ENCODE measurements at places on chromosomes 1 and 21.

- DNase-seq: no peak
Observed at GRCh38 chr1:65820983-65821382, 28.3 kb downstream of the PDE4B start.

GRCh38 chr1:167627865-167628641 is 2.0 kb upstream of the RCSD1 start:
- peak; percentile 89 for DNase-seq

DNA sequence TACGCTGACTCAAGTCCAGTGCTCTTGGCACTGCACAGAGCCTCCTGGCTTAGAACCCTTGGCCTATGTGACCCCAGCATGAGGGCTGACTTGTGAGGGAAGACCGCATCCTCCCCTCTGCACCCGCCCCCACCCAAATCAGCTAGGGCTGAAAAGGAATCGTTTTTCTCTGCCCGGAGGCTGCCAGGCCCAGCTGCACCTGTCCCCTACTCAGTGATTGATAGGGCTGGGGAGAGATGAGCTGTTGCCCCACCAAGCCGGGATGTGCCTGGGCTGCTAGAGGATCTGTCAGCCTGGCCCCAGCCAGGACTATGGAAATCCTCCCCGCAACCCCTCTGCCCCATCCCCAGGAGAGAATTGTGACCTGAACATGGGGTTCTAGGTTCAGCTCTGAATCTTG is 20.6 kb downstream of the MYOG start:
- DNase-seq: no peak

GRCh38 chr1:1197551-1198422 is 8.6 kb downstream of the TNFRSF18 start:
- DNase-seq: no peak

DNA sequence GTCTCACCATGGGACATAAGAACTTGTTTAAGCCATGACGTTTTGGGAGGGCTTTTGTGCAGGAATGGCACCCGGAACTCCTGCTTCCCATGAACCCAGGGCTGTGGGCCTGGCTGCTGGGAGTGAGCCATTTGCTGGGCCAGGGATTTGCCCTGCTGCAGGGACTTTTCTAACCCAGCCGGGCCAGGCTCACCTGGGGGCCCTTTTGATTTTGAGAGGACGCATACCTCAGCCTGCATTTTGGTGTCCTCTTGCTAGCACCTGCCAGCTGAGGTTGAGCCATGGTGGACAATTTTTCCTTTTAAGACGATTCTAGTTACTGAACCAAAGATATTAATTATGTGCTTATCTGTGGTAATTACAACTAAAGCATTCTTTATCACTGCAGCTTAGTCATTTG is 28.9 kb downstream of the GALNT2 start:
- DNase-seq: no peak

DNA sequence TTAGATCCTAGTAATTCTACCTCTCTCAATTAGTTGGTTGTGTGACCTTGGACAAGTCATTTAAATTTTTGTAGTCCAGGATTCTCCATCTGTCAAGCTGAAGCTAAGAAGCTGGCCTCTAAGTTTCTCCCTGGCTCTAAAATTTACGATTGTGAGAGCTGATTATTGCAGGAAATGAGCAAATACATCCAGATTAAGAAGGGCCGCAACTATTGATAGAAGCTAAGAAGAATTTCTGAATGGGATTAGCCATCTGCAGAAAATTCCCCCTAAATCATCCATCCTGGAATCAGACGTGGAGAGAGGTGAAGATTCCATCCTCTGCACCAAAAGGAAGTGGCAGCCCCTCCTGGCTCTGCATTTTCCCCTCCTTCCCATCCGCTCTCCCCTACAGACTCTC is 55.0 kb downstream of the HIVEP3 start:
- no peak for DNase-seq

DNA sequence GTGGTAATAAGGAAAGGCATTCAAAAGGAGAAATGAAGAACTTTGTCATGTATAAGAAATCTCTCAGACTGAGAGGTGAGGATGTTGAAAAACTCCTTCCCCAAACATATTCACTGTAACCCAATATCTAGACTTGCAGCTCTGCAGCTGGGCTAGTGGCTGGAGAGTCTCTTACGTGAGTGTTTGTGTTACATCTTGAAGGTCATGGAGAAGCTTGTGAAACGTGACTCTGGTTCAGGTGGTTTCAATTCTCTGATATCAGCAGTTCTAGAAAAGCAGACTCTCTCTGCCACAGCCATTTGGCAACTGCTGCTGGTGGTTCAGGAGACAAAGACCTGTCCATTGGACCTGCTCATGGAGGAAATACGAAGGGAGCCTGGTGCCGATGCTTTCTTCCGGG is 55.0 kb upstream of the EPHA8 start:
- DNase-seq: no peak

DNA sequence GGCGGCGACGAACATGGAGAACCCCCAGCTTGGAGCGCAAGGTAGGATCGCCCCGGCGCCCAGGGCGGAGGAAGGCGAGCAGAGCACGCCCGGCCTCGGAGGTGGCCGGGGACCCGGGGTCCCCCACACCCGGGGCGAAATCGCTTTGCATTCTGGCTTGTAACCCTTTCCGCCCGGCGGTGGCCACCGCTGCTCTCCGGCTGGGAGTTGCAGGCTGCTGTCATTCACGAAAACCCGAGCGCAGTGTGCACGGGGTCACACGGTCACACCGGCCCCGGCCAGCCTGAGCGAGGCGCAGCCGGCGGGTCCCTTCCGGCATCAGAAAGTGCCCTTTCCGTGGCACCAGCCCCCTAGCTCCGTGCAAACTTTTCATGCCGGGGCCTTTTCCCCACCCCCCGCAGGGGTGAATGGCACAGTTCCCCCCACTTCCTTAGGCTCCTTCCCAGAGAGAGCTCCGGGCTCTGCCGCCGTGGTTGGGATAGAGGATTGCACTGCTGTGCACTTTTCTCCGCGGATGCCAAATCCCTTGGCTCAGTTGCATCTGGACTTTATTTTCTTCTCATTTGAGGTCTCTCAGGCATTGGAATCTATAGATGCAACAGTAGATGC is 802 bp downstream of the KAZN start:
- DNase-seq: no peak

DNA sequence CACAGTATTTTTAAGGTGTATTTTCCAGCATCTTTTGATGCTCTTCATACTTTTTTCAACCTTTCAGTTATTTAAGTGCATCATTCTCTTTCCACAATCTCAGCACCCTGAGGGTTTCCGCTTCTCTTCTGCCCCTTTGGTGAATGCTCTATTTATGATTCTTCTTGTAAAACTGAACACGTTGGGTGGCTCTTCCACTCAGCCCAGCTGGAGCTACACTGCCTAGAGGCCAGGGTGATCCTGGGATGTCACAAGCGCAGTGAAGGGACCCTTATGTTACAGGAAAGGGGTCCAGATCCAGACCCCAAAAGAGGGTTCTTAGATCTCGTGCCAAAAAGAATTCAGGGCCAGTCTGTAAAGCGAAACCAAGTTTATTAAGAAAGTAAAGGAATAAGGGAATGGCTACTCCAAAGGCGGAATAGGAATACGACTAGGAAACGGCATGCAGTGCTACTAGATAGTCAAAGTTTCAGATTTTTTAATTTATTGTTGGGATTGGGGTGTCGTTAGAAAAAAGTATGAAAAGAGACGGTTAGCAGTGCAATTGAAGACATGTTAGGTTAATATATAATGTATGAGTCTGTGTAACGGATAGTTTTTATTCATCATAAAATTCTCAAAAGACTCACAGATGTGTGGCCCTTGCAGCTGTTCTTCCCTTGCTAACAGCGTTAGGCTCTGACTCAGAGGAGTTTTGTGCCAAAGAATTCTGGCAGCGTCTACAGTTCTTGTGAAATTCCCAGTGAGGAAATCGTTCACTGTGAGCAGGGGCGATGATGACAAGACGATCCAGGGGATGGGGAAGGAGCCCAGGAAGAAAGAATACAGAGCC is 14.4 kb upstream of the ERVH48-1 start:
- no peak for DNase-seq

DNA sequence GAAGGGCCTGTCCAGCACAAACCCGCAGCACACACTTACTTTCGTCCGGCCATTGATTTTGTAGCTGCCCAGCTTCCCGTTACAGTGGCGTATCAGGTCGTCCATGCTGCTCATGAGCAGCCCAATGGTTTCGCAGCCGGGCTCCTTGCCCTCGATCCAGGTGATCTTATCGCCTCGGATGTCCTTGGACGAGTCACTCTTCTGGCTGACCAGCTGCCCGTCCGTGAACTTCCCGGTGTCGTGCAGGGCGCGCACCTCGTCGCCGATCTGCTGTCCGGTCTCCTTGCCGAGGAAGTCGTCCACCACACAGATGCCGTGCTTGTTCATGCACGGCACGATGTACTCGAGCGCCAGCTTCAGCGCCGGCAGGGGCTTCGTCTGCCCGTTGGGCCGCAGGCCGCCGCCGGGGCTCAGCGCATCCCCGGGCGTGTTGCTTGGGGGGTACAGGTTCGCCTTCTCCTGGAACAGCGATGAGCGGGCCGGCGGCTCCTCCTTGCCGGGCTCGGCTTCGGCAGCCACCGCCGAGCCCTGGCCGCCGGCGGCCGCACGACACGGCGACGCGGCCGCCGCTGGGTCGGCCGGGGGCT is 1.0 kb downstream of the EGLN1 start:
- DNase-seq: no peak

DNA sequence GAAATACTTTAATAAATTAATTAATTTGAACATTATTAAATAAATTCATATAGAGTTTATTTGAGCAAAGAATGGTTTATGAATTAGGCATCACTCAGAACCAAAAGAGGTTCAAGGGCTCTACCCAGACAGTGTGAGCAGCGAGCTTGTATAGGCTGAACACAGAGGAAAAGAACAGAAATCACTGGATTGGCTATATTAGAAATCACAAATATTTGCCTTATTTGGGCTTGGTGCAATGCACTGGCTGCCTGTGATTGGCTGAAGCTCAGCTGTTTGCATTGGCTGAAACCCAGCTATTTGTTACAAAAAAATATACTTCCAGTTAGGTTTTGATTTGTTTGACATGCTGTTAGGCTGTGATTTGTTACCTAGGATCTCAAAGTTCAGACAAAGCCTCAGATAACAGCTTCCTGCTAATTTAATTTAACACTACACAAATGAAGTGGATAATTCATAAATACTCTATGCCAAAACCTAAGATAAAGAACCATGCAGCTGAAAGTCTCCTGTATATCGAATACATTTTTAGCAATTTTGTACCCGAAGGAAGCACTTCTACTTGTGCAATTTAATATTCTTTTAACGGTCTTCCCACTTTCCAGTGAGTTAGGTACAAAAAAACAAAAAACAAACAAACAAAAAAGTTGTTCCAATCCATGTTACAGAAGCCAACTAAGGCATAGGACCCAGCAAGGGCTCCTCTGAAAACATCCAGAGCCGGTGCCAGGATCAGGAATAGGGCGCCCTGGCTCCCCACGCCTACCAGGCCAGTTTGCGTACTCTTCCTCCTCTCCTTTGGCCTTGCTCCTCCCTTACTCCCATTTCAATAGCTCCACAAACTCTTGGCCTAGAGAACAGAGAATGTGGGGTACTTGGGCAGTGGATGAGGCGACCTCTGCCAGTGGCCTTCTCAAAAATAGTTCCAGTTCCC is 179.1 kb downstream of the DUSP10 start:
- no peak for DNase-seq

DNA sequence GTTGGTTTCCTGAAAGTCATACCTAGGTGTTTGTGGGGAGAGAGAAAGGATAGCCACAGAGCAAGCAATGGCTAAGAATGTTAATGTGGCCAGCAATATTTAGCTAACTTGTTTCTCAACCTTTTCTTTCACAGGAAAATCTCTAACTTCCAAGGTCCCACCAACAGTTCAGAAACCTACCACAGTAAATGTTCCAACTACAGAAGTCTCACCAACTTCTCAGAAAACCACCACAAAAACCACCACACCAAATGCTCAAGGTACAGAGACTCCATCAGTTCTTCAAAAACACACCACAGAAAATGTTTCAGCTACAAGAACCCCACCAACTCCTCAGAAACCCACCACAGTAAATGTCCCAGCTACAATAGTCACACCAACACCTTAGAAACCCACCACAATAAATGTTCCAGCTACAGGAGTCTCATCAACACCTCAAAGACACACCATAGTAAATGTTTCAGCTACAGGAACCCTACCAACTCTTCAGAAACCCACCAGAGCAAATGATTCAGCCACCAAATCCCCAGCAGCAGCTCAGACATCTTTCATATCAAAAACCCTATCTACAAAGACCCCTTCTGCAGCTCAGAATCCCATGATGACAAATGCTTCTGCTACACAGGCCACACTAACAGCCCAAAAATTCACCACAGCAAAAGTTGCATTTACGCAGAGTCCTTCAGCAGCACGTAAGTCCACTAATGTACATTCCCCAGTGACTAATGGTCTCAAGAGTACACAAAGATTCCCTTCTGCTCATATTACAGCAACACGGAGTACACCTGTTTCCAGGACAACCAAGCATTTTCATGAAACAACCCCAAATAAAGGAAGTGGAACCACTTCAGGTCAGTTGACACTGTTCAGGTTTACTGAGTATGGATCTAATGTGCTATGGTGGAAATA is 15.3 kb downstream of the CD55 start:
- DNase-seq: peak; percentile 72

DNA sequence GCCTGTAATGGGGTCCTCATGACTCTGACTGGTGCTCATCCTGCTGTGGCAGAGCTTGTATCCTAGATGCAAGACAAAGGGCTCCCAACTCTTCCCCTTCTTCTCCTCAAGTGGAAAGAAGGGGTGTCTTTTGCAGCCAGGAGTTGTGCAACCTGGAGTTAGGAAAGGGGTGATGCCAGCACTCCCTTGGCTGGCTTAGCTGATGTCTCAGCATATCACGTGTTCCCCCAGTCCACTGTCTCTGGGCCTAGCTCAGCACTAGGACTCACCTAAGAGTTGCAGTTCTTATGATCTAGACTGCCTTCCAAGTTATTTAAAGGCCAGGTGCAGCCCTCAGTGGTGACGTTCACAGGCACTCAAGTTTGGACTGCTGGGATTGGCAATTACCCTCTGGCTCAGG is 146.2 kb upstream of the GORAB start:
- DNase-seq: no peak

DNA sequence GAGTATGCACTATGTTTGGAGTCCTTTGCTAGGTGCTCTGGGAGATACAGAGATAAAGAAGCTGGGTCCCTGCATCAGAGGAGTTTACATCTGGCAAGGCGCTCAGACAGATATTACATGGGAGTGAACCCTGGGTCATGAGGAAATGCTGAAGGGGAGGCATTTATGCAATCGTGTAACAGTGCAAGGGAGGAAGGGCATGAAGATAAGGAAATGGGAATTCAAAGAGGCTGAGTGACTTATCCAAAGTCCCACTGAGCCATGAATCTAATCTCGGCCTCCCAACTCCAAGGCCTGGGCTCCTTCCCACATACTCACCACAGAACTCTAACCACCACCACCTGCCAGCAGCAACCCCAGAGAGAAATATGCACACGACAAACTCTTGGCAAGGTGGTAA is 51.6 kb downstream of the FAM163A start:
- DNase-seq: no peak

- DNase-seq: peak; percentile 81
Observed at GRCh38 chr1:243748706-243749283, 101.2 kb downstream of the AKT3 start.

DNA sequence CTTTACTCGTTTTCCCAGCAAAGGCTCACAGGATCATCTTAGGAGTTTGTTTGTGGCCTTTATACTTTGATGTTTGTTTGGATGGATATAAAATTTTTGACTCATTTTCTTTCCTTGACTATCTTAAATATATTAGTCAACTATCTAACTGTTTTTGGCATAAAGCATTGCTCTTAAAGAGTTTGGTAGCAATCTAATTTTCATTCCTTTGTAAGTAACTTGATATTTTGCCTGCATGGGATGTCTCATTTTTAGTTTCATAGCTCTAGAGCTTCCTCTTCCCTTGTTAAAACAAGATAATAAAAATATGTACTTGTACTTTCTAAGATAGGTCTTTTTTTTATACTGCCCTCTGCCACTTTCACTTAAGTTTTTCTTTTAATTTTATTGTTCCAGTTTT is 161.9 kb downstream of the MAGI3 start:
- DNase-seq: no peak
